ENCODE measurements at places on chromosomes 7 and 10. TPM values are rescaled to one million over a fixed set of nuclear protein-coding genes. Genes with fewer than 3 reads are reported as not detected.

DNA sequence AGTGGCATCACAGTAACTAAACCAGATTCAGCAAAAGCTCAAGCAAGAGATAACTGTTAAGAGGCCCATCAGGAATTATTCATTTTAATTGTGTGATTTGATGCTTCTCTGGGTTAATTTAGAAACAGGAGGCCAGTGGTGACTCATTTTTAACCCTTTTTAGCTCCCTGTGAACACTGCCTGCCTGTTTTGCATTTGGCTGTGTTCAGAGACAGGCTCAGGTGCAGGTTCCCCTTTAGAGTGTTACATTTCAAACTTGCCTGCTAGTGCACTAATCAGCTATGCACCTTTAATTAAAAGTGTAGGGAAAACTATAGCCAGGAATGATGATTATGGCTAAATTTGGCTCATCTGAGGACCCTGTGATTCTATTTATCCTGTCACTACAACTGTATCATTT is 6.5 kb downstream of the STAMBPL1 start:
- DNase-seq = no peak

- DNase-seq = no peak
Observed at GRCh38 chr10:56537984-56538383, 176.9 kb upstream of the ZWINT start.

- no peak for DNase-seq
Observed at GRCh38 chr10:119457966-119458766, 84.4 kb downstream of the RGS10 start.

DNA sequence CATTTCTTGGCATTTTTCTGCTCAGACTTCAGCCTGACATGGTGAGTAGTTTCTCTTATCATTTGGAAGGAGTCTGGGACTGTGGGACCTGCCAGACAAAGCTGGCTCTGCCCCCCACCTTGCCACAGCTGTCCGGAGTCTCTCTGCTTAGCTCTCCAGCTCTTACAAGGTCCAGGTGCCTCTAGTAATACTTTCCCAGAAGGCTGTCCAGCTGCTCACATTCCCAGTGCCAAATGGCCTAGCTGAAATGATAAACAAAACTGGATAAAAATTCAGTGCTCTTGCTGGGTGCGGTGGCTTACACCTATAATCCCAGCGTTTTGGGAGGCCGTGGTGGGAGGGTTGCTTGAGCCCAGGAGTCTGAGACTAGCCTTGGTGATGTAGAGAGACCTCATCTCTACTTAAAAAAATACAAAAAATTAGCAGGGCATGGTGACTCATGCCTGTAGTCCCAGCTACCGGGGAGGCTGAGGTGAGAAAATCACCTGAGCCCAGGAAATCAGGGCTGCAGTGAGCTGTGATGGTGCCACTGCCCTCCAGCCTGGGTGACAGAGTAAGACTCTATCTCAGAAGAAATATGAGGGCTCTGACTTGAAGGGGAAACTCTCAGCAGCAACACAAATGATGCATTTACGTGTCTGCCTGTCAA is 86.8 kb downstream of the C10orf90 start:
- no peak for DNase-seq

GRCh38 chr7:140591180-140591902 is 49.3 kb downstream of the DENND2A start:
- no peak for DNase-seq

DNA sequence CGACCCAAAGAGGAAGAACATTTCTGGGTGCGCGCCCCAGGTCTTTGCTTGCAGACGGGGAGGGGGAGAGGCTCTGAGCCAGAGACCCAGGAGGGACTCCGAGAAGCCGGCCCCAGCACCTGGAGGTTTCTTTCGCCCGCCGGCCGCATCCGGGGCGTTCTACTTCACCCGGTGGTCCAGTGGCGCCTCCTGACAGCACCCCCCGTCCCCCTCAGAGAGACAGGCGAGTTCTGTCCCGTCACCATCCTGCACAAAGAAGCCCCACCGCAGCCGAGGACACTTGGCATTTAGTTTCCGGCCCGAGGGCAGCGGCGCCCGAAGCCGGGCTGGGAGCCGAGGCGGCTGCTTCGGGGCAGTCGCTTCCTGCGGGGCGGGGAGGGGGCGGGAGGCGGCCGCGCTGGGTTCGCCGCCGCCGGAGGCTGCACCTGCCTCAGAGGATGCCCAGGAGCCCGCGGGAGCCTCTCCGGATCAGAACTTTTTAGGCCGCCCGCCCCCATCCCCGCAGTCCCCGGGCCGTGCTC is at the start of gene TMEM178B:
Gene TMEM178B, plus strand, starts transcription at position 424 of the 521 bp plus-strand sequence.
- DNase-seq = no peak

DNA sequence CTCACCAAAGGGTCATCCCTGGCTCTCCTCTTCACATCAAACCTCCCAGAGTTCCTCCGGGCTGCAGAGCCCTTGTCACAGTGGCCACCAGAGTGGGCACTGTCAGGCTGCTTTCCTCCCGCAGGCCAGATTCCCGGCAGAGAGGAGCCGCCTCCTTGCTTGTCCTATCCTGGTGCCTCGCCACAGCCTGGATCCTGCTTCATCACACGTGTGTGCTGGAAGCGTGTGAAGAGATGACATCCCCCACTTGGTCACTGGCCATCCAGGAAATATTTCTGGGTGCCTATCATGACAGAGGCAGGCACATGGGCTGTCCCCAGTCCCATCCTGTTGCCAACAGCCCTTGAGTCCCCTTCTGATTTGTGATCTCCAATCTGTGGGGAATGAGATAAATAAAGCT is 15.0 kb downstream of the INSIG1 start:
- no peak for DNase-seq

GRCh38 chr10:37390926-37391325 is 265.5 kb downstream of the ANKRD30A start:
- DNase-seq = no peak

- no peak for DNase-seq
Observed at GRCh38 chr10:128875030-128875744, 591.9 kb upstream of the MGMT start.

GRCh38 chr7:28533731-28534531 is 121.6 kb downstream of the CREB5 start:
- DNase-seq = no peak

DNA sequence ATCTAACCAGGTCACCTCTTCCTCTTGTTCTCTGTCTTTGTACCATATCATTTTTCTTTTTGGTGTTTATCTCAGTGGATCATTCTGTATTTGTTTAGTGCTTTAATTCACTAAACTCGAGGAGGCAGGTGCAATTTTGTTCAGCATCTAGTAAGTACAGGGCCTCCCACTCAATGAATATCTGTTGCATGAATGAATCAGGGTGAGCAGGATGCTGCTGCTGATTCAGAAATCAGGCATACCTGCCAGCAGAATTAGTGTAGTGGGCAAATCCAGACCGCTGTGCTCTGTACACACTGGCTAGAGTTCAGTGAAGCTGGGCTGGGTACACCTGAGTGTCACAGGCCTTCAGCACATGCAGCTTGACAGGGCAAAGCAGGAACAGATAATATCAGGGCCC is 511.9 kb downstream of the SUGCT start:
- DNase-seq = no peak

- DNase-seq = no peak
Observed at GRCh38 chr10:126716366-126716765, 45.9 kb upstream of the C10orf90 start.

- DNase-seq = no peak
Observed at GRCh38 chr7:36962367-36962766, 238.1 kb upstream of the AOAH start.

DNA sequence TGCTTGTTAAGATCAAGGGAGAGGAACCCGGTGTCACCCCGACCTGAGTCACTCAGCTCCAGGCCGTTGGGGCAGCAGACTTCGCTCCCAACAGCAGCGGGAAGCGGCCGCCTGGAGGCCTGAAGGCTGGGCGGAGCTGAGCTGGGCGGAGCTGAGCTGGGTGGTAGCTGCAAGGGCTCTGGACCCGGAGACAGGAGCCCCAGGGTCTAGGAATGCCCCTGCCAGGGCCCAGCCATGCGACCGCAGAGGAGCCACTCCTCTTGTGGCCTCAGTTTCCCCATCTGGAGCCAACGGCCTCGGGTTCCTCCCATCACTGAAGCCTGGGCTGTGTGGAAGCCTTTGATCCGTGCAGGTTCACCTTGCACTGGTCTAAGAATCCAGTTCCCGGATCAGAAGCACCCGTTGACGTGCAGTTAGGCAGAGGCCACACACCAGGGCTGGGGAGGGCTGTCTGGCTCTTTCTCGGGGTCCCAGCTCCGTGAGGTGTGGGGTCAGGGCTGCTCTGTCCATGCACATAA is 21.9 kb upstream of the DPYSL4 start:
- DNase-seq = no peak

- no peak for DNase-seq
Observed at GRCh38 chr7:129771201-129771927, 159.8 kb downstream of the NRF1 start.

DNA sequence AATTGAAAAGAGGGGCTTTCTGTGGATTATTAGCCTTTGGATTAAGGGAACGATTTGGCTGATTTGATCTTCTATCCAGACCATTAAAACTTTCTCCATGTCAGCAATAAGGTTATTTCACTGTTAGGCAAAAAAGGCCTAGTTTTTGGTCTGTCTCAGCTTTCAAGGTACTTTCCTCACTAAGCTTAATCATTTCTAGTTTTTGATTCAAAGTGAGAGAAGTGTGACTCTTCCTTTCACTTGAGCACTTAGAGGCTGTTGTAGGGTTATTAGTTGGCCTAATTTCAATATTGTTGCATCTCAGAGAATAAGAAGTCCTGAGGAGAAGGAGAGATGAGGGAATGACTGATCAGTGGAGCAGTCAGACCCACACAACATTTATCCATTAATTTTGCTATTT is 596.0 kb upstream of the TPK1 start:
- no peak for DNase-seq

DNA sequence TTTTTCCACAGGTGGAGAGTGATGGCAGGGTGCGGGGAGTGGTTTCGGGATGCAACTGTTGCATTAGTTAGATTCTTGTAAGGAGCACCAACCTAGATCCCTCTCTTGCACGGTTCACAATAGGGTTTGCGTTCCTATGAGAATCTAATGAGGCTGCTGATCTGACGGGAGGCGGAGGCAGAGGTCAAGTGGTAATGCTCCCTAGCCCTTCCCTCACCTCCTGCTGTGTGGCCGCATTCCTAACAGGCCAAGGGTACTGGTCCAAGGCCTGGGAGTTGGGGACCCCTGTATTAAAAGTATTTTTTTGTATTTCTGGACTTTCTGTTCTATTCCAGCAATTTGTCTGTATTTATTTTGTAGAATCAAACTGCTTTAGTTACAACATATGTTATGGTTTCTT is 7.2 kb downstream of the CBLL1 start:
- DNase-seq = no peak

DNA sequence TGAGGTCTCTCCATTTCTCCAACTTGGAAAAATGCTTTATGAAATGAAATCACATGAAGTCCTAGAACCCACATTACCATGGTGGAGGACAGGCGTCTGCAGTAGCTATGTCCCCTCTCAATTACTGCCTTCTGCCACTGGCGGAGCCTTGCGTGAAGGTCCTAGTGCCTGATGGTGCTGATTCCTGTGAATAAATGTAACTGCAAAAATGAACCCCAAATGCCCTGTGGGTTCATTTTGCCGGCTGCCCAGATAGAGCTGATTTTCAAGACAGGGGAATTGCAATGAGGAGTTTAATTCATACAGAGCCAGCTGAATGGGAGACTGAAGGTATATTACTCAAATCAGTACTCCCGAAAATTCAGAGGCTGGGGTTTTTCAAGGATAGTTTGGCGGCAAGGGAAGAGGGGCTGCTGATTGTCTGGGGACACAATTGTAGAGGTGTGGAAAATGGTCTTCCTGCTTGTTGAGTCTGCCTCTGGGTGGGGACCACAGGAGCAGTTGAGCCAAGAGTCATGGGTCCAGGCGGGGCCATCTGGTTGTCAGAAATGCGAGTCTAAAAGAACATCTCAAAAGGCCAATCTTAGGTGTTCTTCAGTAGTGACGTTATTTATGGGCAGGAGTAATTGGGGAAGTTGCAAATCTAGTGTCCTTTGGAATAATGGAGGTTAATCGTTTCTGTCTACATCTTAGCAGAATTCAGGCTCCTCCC is 13.5 kb downstream of the PRF1 start:
- DNase-seq = no peak

DNA sequence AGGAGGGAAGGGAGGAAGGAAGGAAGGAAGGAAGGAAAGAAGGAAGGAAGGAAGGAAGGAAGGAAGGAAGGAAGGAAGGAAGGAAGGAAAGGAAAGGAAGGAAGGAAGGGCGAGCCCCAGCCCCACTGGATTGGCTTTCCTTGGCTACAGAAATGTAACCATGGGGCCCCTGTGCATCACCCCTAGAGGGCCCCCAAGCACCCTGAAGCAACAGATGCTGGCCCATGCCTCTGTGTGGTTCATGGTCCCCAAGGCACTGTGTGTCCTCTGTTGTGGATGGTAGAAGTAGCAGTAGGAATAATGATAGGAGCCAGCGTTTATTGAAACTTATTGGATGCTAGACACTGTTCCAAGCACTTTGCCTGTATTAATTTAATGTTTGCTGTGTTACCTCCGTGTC is 116.6 kb upstream of the MACROH2A2 start:
- no peak for DNase-seq

GRCh38 chr7:94529516-94529915 is 19.9 kb downstream of the CASD1 start:
- DNase-seq = no peak

GRCh38 chr7:134637934-134638719 is 8.5 kb upstream of the BPGM start:
- DNase-seq = no peak

- DNase-seq = no peak
Observed at GRCh38 chr10:93462881-93463280, 19.3 kb downstream of the MYOF start.

GRCh38 chr7:2490181-2490651 is 14.0 kb upstream of the GRIFIN start:
- DNase-seq = no peak

- no peak for DNase-seq
Observed at GRCh38 chr7:28784171-28784902, 173.8 kb downstream of the TRIL start.

- no peak for DNase-seq
Observed at GRCh38 chr10:30705101-30705624, 75.6 kb upstream of the LYZL2 start.

DNA sequence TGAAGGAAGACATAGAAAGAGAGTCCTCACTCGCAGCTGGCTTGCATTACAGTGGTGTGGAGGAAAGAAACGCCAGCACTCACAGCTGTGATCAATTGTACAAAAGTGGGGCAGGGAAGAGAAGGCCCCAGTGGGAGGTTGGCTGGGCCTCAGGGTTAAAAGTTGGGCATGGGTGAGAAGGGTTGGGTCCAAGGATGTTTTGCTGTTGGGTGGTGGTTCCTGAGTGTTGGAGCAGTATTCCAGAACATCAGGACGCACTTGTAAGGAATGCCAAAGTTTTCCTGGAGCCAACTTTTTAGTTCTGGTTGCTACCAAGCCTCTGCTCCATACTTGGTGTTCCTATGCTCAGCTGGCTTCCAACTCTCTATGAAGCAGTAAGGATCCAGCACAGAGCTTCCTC is 55.4 kb upstream of the MKRN1 start:
- no peak for DNase-seq

Gene TAS2R39
- not detected for total RNA-seq

Gene EVX1
- total RNA-seq = not detected

Gene OPN1SW
- not detected for total RNA-seq

Gene ITPRID1
- not detected for total RNA-seq

Gene NKX2-3
- 0.42 TPM for total RNA-seq

Gene RALA
- total RNA-seq = 9.8 TPM

Gene GBX1
- not detected for total RNA-seq

Gene ANXA8L1
- total RNA-seq = not detected

Gene PNLIPRP2
- 2.3 TPM for total RNA-seq
